Muscle of leg (tissue), 16 donors: ENCODE measurements at places on chromosomes 6 and 20. TPM values are rescaled to one million over a fixed set of nuclear protein-coding genes. Genes with fewer than 3 reads are reported as not detected.

DNA sequence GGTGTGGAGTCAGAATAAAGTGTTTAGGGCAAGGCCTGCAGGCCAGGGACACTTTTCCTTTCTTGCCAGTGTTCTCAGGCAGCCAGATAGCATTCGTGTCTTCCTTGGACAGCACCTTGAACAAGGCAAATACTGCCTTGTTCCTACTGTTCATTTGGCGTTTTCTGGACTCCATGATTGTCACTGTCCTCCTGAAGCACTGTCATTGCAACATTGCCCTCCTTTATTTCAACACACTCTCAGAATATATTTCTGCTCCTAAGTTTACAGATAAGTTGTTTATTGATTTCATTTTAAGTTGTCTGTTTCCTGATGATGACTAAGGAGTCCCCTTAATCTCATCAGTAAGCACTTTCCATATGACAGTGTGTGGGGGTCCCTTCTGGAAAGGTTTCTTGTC is 15.1 kb upstream of the DEF6 start:
- no peak overlapping the region for H3K27ac ChIP-seq
- peaks cover 54% of the 10 kb centered on the region for H3K36me3 ChIP-seq
- H3K4me1 ChIP-seq: peaks cover 4% of the 10 kb centered on the region
- H3K4me3 ChIP-seq: no peak overlapping the region
- no peaks in the 10 kb centered on the region for H3K27me3 ChIP-seq

- H3K27me3 ChIP-seq: no peaks in the 10 kb centered on the region
- H3K27ac ChIP-seq: no peak overlapping the region
- peaks cover 5% of the 10 kb centered on the region for H3K36me3 ChIP-seq
- H3K4me1 ChIP-seq: peaks cover 34% of the 10 kb centered on the region
- no peak for DNase-seq
Observed at GRCh38 chr20:34022151-34022838, 28.6 kb downstream of the RALY start.

- no peak for DNase-seq
- H3K27ac ChIP-seq: no peak overlapping the region
- H3K4me1 ChIP-seq: no peaks in the 10 kb centered on the region
- no peak overlapping the region for H3K4me3 ChIP-seq
Observed at GRCh38 chr6:150729188-150729748, 129.6 kb downstream of the PLEKHG1 start.

- peak; percentile 87 for DNase-seq
- H3K4me1 ChIP-seq: no peaks in the 10 kb centered on the region
- H3K4me3 ChIP-seq: no peak overlapping the region
- H3K36me3 ChIP-seq: no peaks in the 10 kb centered on the region
- H3K27me3 ChIP-seq: no peaks in the 10 kb centered on the region
Observed at GRCh38 chr6:74439123-74439811, 743.3 kb downstream of the CD109 start.

- no peaks in the 10 kb centered on the region for H3K36me3 ChIP-seq
- no peaks in the 10 kb centered on the region for H3K4me1 ChIP-seq
- no peak overlapping the region for H3K4me3 ChIP-seq
- no peak for DNase-seq
- no peak overlapping the region for H3K27ac ChIP-seq
- no peaks in the 10 kb centered on the region for H3K27me3 ChIP-seq
Observed at GRCh38 chr6:121453191-121453590, 17.7 kb downstream of the GJA1 start.

DNA sequence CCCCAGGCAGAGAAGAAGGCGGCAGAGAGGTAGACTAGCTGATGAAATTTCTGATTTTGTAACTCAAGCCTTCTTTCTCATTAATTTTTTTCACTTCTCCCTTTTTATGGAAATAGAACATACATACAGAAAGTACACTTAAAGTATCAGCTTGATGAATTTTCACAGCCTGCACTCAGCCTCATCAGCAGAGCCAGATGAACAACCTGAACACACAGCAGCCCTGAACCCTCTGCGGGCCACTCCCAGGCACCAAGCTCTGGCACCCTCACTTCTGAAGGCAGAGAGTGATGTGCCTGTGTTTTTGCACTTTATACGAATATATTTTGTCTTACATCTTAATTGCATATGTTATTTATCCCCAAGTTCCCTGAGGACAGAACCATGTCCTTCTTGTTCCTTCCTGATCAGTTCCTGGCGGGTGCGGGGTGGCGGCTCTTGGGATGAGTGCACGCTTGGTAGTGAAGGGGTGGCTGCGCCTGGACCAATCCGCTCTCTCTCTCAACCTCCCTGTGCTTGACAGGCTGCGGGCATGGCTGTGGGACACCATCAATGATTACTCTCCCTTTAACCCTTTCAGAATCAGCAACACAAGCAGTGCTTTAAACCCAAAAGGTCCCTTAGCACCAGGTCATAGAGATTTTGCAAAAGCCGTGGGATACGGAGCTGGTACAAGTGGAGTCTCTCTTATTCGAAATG is 34.8 kb upstream of the AFDN start:
- H3K27ac ChIP-seq: no peak overlapping the region
- H3K27me3 ChIP-seq: peaks cover 28% of the 10 kb centered on the region
- H3K36me3 ChIP-seq: no peaks in the 10 kb centered on the region
- no peak for DNase-seq

XRN2 gene
- total RNA-seq: 46.9 TPM

GRCh38 chr6:158837684-158838625 is 18.8 kb upstream of the EZR start:
- H3K27ac ChIP-seq: no peak overlapping the region
- H3K27me3 ChIP-seq: no peaks in the 10 kb centered on the region
- no peak overlapping the region for H3K4me3 ChIP-seq
- peaks cover 2% of the 10 kb centered on the region for H3K4me1 ChIP-seq

DNA sequence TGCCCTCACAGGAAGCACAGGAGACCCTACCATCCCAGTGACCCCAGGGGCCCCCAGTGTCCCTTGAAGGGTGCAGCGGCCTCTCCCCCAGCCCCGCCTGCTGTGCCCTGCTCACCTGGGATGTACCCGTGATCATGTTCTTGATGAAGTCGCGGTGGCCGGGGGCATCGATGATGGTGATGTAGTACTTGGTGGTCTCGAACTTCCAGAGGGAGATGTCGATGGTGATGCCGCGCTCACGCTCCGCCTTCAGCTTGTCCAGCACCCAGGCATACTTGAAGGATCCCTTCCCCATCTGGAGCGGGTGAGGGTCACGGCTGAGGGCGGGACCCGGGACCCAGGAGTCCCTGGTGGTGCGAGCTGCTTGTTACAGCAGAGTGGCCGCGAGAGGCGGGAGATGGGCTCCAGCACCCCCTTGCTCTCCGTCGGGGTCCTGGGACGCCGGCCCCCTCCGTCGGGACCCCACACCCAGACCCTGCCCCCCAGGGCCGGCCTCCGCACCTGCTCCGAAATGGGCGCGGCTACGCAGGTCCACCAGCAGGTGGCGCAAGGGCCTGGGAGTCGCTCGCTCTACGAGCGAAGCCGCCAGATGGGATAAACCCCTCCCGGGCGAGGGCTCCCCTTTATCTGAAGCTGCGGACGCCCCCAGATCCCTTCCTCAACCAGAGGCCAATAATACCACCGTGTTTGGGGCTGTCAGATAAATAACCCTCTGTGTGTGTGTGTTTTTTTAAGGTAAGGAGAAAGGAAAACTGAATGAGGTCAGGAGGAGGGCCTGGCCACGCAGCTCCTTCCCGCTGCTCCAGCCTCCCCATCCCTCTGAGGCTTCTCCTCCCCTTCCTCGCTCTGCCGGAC is 2.9 kb downstream of the EEF1A2 start:
- H3K36me3 ChIP-seq: peaks cover 22% of the 10 kb centered on the region
- H3K4me1 ChIP-seq: peaks cover 42% of the 10 kb centered on the region
- peak overlapping the region; percentile 18 for H3K4me3 ChIP-seq
- peaks cover 53% of the 10 kb centered on the region for H3K27me3 ChIP-seq
- no peak overlapping the region for H3K27ac ChIP-seq

SNAP25 gene
- total RNA-seq: 3.1 TPM

DNA sequence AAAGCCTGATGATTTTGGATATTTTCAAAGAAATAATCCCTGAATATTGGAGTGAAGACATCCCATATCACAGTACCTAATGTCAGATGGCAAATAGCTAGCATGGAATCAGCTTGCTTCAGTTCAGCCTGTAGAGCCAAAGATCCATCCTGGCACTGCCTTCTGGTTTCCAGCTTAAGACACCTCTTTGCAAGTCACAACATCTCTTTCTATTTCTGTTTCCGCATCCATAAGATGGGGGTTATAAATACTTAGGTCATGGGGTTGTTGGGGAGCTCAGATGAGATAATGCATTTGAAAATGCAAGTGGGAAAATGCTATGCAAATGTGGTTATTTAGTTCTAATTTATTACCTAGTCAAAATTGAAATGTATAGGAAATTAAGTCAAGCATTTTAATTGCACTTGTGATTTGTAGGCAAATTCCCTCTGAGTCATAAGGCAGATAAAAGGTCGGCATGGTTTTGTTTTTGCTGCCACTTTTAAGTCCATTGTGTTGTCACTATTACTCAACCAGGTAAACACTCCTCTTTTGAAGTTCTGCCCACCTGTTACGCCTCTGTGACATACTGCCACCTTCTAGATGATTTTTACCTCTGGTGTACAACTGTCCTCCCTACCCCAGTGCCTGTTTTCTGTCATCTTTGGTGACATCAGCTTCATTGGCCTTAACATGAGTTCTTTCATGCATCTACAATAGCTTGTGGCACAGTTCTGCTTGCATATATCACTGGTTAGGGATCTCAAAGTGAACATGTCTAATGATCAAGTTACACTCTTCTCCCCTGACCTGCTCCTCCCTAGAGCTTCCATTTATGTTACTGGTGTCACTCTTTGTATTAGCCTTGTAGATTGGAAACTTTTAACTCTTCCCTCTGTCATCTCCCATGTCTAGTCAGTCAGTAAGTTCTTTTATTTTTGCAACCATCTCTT is 96.6 kb downstream of the CDKAL1 start:
- no peak overlapping the region for H3K27ac ChIP-seq
- H3K4me3 ChIP-seq: no peak overlapping the region
- no peak for DNase-seq
- no peaks in the 10 kb centered on the region for H3K4me1 ChIP-seq
- no peaks in the 10 kb centered on the region for H3K27me3 ChIP-seq

DNA sequence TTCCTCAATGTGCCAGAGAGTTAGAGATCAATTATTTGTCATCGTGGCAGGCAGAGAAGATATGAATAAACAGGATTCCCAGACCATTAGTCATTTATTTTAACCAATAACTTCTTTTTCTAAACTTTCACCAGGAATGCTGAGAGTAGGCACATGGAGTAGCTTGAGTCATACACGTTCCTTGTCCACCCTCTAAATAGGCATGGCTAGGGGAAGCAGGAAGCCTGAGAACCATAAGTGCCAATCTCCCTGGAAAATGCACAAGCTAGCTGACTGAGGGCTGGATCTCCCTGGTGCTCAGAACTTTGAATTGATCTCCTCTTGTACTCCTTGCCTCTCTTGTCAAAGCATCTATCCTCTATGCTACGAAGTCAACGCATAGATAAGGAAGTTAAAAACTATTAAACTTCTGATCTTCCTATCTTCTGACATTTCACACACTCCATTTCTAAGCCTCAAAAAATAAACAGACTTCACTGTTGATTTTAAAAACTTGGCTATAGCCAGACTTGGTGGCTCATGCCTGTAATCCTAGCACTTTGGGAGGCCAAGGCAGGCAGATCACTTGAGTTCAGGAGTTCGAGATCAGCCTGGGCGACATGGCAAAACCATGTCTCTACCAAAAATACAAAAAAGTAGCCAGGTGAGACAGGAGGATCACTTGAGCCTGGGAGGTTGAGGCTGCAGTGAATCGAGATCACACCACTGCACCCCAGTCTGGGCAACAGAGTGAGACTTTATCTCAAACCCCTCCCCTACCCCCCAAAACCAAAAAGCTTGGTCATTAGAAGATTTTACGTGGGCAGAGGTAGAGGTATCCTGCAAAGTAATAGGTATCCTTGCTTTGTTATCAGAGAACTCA is 11.8 kb downstream of the ADTRP start:
- no peak overlapping the region for H3K27ac ChIP-seq
- peaks cover 3% of the 10 kb centered on the region for H3K27me3 ChIP-seq
- peak; percentile 10 for DNase-seq

TMEM200A gene
- 9.2 TPM for total RNA-seq

DNA sequence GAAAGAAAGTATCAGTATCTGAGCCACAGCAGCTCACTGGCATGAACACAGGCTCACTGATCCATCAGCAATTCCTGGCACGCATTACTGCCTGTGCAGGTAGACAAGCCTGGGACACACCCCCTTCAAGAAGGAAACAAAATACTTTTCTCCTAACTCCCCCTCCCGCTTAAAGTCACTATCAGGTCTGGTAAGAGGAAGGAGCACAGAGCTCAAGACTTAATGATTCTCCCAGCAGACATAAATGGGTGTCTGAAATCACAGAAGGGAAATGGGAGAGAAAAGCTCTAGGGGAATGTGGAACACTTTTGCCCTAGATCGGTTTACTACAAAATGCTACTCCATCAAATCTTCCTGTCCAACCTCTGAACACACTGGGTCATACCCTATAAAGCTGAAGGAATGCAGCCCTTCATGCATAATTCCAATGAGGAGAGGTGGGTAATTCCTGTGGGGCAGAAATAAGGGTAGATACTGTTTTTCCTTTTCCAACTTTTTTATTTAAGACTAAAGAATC is at the start of gene ADGRF1:
Gene ADGRF1 (minus strand): TSS at position 58 of the 517 bp plus-strand sequence. CDS start 13,271 bp downstream, outside the sequence.
- no peak within 1 kb of the TSS for H3K4me3 ChIP-seq
- H3K36me3 ChIP-seq: no peaks in the 10 kb centered on the region
- no peak within 1 kb of the TSS for H3K27ac ChIP-seq
- H3K27me3 ChIP-seq: no peaks in the 10 kb centered on the region
- DNase-seq: no peak

DNA sequence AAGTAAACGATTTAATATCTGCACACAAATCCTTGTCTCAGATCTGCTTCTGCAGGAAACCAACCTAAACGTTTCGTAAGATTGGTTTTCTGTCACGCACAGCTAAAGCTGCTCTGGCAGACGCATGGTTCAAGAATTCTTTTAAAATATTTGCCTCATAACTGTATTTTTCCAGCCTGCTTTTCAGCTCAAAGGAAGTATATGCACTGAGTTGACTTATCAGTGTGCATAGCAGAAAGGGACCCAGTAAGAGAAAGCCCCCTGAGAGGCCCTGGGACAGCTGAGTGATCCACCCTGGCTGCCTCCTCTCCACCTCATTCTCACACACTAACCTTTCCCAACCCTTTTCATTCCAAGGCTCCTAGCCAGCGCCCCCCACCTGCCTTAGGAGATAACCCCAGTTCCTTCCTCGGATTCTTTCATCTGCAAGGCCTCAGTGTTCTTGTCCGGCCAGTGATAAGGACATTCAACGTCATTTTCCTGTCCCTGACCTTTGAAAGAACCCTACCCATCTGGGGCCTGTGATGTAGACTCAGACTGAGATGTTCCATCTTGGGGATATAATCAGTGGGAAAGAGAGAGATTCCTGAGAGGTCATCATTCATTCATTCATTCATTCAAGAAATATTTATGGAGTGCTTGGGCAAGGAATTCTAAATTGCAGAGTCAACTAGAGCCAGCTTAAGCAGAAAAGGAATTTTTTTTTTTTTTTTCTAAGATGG is 22.4 kb upstream of the SLC9A8 start:
- DNase-seq: peak; percentile 59
- H3K4me1 ChIP-seq: peaks cover 10% of the 10 kb centered on the region
- no peaks in the 10 kb centered on the region for H3K27me3 ChIP-seq

- H3K36me3 ChIP-seq: no peaks in the 10 kb centered on the region
- peak overlapping the region; percentile 54 for H3K27ac ChIP-seq
- peaks cover 57% of the 10 kb centered on the region for H3K4me1 ChIP-seq
- H3K4me3 ChIP-seq: no peak overlapping the region
- peak; percentile 70 for DNase-seq
Observed at GRCh38 chr6:108653949-108654348, 93.2 kb downstream of the FOXO3 start.

OARD1 gene
- total RNA-seq: 12.9 TPM

RAET1G gene
- total RNA-seq: 0.09 TPM

- no peaks in the 10 kb centered on the region for H3K36me3 ChIP-seq
- no peak overlapping the region for H3K4me3 ChIP-seq
- no peak overlapping the region for H3K27ac ChIP-seq
- no peak for DNase-seq
- H3K4me1 ChIP-seq: peaks cover 4% of the 10 kb centered on the region
Observed at GRCh38 chr20:46414608-46415007, 8.2 kb upstream of the ELMO2 start.
